NCI-H1436 (cell line): ENCODE measurements at places on chromosomes 5 and 9.

- no peak for DNase-seq
Measured at GRCh38 chr5:91418158-91418557, 35.0 kb upstream of the ARRDC3 start.

DNA sequence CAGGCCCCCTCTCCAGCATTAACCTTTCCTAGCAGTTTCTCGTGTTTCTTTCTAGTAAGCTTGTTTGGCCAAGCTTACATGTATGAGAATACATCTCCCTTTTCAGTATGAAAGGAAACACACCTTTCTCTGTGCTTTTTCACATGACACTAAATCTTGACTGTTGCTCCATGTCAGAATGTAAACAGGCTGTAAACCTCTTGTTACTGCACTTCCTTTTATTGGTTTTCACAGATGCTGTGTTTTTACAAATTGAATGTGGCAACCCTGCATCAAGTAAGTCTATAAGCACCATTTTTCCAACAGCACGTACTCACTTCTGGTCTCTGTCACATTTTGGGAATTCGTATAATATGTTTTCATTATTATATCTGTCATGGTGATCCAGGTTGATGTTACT is 2.2 kb upstream of the CANX start:
- no peak for DNase-seq

- DNase-seq, result no peak
Measured at GRCh38 chr9:84478996-84479395, 138.4 kb upstream of the SLC28A3 start.

GRCh38 chr9:18159254-18159653 is 314.7 kb upstream of the ADAMTSL1 start:
- DNase-seq, result no peak

- peak; percentile 42 for DNase-seq
Measured at GRCh38 chr5:180090098-180090768, 18.7 kb upstream of the RNF130 start.

DNA sequence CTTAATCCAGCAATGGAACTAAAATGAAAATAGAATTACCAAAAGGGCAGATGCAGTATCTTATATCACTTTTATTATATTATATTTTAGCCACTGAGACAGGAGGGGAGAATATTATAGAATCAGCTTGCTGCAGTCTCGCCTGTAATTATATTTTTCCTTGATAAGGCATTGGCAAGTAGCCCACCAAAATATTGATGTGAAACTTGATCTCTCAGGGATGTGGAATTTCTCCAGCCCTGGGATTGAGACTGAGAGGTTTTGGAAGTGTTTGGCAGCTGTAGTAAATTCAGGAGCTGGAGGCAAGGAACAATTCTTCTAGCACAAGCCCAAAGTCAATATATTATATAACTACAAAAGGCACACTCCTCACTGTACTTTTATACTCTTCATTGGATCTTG is 142.1 kb upstream of the ADAMTSL1 start:
- DNase-seq, result no peak
